ENCODE measurements at places on chromosomes 11 and 22.

GRCh38 chr22:46052331-46052771 lies 75.4 kb upstream of the WNT7B start:
- no peak for DNase-seq

- DNase-seq: no peak
Measured at GRCh38 chr11:22234743-22235142, 41.9 kb downstream of the ANO5 start.

DNA sequence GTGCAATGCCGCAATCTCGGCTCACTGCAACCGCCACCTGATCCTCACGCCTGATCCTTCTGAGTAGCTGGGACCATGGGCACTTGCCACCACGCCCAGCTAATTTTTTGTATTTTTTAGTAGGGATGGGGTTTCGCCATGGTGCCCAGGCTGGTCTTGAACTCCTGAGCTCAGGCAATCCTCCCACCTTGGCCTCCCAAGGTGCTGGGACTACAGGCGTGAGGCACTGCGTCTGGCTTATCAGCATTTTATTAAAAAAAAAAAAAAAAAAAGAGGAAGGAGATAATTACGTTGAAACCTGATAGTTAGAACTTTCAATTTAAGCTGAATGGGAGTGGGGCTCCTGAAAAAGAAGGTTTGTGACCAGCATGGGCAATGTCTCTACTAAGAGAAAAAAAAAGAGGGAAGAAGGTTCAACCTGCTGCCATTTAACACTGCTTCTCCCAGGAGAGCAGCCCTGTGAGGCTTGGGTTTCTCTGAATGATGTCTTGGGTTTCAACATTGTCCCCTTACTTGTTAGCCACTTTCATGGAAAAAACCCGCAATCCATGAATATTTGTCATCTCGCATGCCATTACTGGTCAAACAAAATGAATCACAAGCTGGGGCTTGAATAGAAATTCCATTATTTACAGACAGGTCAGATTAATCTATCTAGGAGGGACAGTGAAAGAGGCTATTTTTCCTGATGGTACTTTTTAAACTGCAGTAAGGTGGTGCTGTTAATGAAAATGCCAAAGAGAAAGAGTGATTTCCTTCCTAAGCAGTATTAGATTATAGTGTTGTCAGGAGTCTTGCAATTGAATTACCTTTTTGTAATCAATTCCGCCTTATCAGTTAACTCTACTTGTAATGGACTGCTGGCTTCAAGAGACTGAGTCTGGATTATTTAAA lies 72.5 kb downstream of the PACS1 start:
- DNase-seq: no peak

DNA sequence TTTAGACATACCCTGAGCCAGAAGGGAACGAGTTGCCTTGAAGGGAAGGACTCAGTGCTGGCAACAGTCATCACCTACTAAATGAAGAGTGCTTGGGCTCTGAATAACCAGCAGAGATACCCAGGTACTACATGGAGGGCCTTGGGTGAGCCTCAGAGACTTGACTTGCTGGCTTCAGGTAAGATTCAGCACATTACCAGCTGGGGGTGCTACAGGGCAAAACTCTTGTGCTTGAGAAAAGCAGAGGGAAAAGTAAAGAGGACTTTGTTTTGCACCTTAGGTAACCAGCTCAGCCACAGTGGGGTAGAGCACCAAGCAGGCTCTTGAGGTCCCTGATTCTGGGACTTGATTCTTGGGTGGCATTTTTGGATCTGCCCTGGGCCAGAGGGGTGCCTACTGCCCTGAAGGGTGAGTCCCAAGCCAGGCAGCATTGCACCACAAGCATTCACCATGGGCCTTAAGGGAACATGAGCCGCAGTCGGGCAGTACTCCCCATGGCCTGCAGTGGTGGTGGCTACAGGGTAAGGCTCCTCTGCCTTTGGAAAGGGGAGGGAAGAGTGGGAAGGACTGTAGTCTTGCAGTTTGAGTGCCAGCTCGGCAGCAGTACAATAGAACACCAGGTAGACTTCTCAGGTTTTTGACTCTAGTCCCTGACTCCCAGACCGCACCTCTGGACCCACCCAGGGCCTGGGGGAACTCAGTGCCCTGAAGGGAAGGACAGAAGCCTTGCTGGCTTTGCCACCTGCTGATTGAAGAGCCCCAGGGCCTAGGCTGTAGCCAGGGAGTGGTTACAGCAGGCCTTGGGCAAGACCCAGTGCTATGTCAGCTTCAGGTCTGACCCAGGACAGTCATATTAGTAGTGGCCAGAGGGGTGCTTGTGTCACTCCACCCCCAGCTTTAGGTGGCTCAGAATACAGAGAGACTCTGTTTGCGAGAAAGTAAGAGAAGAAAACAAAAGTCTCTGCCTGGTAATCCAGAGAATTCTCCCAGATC lies 22.7 kb upstream of the PLEKHA7 start:
- no peak for DNase-seq

GRCh38 chr11:47514825-47515647 lies 37.9 kb downstream of the CELF1 start:
- no peak for DNase-seq

- no peak for DNase-seq
Measured at GRCh38 chr22:48366591-48366990, 1461.1 kb downstream of the BRD1 start.

- DNase-seq: no peak
Measured at GRCh38 chr11:62656796-62657429, 3.8 kb upstream of the INTS5 start.

DNA sequence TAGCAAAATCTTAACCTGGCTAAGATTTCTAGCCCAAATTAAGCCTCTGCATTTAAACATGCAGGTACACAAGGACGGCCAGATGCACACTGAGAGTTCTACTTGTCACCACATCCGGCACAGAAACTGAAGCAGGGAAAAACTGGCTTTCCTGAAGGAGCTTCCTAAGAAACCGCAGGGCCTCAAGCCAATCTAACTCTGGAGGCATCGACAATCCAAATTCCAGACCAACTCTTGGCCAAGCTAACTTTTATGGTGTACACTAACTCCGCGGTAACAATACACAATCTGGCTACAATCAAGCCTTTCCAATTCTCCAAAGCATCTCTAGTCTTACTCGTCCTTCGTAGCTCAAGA lies 1.2 kb downstream of the MSANTD2 start:
- DNase-seq: no peak

GRCh38 chr22:27247701-27248434 lies 553.7 kb downstream of the MN1 start:
- no peak for DNase-seq

DNA sequence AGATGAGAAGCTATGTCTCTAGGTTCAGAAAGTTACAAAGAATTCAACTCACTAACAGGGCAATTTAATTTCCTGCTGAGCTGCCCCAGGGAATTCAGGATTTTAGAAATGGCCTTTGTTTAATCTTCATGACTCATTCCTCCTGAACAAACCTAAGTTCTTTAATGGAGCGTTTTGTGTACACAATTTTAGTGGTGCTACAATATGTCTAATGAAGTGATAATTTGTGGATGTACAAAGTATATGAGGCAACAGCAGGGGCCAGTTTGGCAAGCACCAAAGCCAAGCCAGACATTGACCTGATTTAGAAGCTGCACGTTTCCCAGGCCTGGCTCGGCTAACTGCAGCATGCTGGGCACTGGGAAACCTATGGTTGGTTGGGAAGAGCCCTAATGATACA lies 34.4 kb upstream of the HEPHL1 start:
- DNase-seq: no peak

- no peak for DNase-seq
Measured at GRCh38 chr11:68692871-68693483, 8.6 kb downstream of the GAL start.

GRCh38 chr11:93838967-93839366 lies 11.5 kb downstream of the VSTM5 start:
- DNase-seq: no peak

DNA sequence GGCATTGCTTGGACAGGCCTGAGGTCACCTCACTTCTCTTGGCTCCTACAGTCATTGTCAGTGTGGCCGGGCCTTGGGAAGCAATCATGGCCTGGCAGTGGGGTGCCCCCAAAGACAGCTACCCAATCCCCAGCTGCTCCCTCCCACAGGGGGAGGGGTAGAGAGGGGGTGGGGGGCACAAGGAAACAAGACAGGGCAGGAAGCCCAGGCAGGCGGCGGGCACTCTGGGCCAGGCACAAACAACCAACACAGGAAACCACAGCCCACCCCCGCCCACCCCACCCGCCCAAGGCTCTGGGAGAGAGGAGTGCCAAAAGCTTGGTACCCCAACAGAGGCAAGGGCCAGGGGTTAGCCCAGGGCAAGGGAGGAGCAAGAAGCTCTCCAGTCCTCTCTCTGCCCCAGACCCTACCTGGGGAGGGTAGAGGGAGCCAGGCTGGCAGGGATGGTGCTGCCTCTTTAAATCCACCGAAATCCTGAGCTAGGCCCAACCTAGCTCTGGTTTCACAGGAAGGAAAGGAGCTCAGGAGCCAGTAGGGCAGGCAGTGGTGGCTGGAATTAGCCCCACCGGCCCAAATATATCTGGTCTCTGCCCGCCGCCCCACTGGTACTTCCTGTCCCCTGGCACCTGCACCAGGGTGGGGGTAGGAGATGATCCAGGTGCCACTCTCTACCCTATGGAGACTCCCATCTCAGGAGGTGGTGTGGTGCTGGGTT lies 12.2 kb downstream of the BCL9L start:
- no peak for DNase-seq

DNA sequence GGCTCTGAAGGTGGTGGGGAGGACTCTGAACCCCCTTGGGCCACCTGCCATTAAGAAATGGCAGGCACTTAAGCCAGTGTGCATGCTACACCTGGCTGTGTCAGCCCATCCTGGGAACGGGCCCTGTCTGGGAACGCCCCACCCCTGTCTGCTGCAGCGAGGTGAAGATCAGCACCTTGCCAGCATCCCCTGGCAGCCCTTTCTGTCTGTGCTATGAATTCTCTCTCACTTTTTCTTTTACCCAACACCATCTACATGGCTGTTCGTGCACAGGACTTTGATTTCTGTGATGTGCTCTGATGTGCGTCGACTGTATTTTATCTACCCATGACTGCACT lies 452.9 kb upstream of the B3GAT1 start:
- no peak for DNase-seq

DNA sequence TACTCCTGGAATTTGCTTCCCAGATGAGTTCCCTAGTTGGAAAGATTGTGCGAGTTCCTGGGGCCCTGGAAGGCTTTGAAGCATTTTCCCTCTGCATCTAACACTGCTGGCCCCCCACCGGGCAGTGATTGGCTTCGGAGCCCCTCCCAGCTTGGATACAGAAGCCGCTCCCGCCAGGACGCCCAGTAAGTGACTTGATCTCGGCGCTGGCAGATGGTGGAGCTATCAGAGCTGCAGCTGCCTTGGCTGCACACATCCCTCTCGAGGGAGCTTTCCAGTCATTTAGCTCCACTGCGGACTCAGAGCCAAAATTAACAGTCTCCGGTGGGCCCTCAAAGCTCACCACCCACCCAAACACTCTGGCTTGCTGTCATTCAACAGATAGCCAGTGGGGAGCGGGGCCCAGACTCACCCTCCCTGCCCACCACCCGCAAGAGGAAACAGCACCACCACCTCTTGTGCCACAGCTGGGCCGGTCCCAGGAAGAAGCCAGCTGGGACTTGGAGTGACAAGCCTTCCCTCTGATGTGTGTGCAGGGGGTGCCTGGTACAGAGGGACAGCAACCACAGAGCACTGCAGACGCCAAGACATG lies 162.3 kb downstream of the TRIM29 start:
- no peak for DNase-seq

GRCh38 chr22:48432781-48433518 lies 1394.7 kb downstream of the BRD1 start:
- DNase-seq: no peak

DNA sequence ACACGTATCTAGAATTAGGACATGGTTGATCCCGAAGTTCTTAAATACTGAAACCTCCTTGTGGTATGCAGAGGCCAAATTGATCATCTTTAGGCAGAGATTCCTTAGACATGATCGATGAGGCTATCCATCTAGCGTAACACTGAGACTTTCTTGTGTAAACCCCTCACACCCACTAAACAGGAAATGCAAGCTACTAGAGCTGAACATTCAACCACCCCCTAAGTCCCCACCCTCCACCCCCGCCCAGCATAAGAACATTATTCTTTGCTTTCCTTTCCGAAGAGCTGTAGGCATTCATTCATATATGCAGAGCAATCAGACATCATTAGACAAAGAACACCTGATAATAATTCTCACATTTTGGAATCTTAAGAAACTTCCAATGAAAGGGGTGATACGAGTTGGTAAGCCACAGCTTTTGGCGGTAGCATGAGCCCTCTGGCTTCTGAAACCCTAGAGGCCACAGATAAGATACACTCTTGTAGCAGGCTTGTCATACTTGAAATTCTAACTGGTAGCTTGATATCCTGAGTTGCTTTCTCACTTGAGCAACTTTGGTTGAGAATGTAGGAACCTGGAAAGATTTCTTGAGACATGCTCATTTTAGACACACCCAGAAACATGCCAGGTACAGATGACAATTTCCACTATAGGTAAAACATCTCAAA lies 42.2 kb downstream of the FLI1 start:
- no peak for DNase-seq

- no peak for DNase-seq
Measured at GRCh38 chr11:1074244-1075221, at the start of gene MUC2. MUC2 (plus strand) TSS chr11:1074874.

DNA sequence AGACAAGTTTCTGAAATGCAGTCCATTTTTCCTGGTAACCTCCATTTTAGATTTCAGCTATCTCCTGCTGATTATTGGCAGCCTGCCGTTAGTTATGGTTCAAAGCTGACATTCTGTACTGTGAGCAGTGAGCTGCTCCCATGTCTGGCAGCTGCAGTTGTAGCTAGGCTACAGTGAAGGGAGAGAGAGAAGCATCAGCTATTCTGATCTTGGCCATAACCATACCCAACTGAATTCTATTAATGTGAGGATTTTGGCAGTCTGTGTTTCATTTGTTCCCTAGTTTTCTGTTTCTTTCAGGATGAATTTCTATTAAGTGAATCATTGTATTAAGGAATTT lies 33.4 kb downstream of the SIK2 start:
- DNase-seq: no peak

DNA sequence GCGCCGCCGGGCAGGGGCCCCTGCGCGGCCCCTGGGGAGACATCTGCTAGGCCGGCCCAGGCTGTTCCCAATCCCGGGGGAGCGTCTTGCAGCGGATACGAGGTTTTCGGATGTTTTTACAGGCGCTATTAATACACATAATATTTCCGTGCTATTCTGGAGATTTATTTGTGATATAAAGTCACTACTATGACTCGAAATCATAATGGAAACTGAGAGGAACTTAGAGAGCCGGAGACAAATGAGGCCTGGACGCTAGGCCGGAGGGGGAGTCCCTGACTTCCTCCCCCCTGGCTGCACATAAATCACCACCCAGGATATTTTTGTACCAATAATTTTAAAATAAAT lies 91.7 kb upstream of the ANO1 start:
- no peak for DNase-seq

GRCh38 chr11:25057861-25058260 lies 561.0 kb downstream of the LUZP2 start:
- no peak for DNase-seq

DNA sequence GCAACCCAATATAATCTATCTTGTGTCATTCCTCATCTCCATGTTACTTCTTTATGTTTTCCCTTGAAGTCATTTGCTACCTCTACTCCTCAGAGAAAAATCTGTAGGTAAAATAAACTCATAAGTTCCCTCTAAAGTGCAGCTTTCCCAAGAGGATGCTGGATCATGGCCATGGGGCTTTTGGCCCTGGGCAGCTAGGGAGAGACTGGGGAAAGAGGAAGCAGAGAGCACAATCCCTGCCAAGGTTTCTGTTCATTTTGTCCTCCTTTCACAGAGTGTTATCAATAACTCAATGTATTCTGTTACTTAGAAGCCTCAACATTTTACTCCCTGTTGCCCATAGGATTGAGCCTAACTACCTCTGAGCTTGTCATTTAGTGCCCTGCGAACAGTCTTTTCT lies 9.0 kb downstream of the RNF121 start:
- DNase-seq: no peak

Measured in activated T-helper 2 cell treated with anti-CD3 and anti-CD28 coated beads, Interferon-gamma antibody, Interleukin-2, Interleukin-4, amounts not matched to agents 10 μg/mL and 5 μg/mL and 100 μg/mL, durations not matched to agents 14 hours and 24 hours and 36 hours (primary cell).